ENCODE measurements at places on chromosomes 5 and 9. TPM values are rescaled to one million over a fixed set of nuclear protein-coding genes. Genes with fewer than 3 reads are reported as not detected.
A peak's percentile ranks its signal among the peaks of the same experiment; 100 is the strongest.

- DNase-seq, result no peak
Observed at GRCh38 chr5:147113967-147114366, 120.9 kb upstream of the STK32A start.

DNA sequence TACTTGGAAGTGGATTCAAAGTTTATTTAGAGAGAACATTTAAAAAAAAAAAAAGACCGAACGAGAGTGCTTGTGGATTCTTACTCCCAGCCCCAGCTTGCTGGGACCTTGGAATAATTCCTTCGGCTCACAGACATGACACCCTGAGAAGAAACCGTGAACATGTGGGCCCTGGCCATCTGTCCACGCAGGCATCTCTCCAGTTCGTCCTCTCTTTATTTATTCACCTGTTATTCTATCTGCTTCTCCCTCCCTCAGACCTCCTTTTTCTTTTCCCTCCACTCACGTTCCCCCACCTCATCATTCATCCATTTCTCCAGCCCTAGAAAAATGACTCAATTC, 93.7 kb upstream of the PHYKPL start:
- DNase-seq, result no peak

GRCh38 chr5:108728566-108729241, 19.0 kb upstream of the FER start:
- no peak for DNase-seq

DNA sequence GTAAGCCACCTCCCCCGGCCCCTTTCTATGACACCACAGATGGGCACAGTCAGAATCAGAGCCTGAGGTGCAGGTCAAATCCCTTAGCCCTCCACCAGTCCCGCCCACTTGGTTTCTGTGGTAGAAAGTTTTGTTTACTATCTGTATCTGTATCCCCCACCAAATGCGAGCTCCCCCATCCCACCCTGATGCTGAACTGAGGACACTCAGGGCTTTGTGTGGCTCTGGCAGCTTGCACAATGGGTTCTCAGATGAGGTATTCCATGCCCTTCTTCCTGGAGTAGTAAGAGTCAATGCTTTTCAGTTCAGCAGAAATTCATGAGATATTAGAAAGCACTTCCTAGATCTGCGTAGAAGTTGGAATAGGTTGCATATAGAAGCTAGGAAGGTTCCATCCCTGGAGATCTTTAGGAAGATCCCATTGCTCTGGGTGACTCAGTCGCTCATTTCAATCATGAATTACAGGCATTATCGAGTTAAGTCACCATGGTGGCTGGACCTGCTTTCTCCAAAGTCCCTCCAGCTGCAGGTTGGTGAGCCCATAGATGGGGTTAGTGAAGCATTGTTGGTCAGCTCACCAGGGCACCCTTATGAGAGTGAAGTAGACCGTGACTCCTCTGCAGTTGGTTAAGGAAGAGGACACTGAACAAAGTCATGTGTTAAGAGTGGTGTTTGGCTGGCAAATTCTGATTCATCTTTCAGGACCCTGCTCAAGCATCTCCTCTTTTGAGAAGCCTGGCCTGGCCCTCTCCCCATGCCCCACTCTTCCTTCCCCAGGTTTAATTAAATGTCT, 10.6 kb upstream of the KCNIP1 start:
- DNase-seq, result no peak

GRCh38 chr5:38681029-38681706, 124.7 kb upstream of the LIFR start:
- no peak for DNase-seq

DNA sequence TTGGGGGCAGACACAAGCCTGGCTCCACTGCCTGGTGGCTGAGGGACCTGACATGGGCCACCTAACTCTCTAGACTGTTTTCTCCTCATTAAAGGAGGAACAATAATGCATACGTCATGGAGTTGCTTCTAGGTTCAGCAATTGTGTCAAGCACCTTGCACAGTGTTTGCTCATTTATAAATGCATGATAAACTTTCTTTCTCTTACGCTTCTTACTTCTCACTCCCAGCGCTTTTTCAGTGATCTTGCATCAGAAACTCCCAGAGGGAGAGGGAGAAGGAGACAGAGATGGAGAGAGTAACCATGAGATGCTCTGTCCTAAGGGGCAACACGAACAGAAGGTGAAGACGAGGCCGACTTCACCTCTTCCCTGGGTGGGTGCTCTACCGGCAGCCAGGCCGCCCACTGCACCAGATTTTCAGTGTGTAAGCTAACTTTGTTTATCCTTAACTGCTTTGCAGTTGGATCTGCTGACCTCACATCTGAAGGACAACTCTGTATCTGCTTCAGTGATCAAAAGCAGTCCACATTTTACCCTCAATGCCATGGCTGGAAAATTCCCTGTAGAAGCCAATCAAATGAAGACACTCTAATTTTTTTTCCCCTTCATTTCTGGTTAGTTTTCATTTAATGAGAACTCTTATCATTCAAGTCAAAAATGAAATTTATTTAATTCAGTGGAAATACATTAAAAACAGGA, 35.3 kb downstream of the MED27 start:
- DNase-seq, result no peak

DNA sequence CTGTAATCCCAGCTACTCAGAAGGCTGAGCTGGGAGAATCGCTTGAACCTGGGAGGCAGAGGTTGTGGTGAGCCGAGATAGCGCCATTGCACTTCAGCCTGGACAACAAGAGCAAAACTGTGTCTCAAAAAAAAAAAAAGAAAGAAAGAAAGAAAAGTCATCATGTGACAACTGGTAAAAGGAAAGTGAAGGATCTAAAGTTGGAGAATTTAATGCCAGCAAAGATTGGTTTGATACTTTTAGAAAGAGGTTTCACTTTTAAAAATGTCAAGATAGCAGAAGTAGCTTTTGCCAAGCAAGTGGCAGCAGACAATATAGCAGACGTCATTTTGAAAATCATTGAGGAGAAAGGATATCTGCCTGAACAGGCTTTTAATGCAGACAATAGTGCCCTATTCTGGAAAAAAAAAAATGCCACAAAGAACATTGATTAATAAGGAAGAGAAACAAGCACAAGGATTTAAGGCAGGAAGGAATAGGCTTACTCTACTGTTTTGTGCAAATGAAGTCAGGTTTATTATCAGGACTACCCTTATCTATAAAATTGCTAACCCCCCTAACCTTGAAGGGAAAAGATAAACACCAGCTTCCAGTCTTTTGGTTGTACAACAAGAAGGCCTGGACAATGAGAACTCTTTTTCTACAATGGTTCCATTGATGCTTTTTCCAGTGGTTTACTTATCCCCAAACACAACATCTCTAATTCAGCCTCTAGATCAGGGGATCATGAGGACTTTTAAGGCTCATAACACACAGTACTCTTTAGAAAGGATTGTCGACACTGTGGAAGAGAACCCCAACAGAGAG, 12.0 kb downstream of the PKD2L2 start:
- no peak for DNase-seq

GRCh38 chr5:178058321-178059012, 54.9 kb upstream of the N4BP3 start:
- DNase-seq, result no peak

DNA sequence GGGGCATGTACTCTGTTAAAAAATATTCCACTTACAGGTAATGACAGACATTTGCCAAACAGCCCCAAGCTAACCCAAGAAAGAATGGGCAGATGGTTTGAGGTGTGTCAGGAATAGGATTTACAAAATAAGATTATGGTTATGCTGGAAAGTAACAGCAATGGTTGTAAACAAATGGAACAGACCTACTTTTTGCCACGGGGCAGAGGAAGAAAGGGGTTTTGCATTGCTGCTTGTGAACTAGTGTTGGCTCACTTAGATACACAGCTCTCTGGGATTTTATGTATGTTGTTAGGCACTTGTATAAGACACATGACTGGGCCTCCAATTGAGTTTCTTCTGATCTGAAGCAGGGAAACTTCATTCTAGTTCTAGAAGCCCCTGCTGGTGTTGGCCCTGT, 191.5 kb upstream of the GDNF start:
- DNase-seq, result no peak

DNA sequence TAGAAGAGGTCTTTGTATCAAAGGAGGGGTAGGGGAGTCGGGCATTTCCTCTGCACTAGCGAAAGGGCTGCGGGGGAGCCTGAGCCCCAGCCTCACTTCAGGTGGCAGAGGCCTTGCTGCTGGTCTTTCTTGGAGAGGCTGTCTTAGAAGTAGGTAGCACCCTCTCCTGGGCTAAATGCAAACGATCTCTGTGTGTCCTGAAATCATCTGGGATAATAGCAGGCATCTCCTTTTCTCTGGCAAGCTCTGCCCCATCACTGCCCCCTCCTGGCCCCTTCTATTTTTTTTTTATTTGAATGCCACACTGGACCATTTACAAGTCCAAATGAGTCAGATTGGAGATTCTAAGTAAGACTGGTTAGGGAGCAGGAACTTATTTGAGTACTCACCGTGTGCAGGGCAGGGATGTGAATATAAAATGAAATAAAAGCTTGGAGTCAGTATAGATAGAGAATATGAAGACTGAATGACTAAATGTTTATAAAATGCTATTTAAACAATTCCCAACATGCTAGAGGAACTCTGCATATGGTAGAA, 137.1 kb downstream of the FGF1 start:
- peak; percentile 34 for DNase-seq

- no peak for DNase-seq
Observed at GRCh38 chr5:107519900-107520354, 150.8 kb downstream of the EFNA5 start.

GRCh38 chr9:116365056-116365471, 211.5 kb downstream of the PAPPA start:
- DNase-seq, result no peak

DNA sequence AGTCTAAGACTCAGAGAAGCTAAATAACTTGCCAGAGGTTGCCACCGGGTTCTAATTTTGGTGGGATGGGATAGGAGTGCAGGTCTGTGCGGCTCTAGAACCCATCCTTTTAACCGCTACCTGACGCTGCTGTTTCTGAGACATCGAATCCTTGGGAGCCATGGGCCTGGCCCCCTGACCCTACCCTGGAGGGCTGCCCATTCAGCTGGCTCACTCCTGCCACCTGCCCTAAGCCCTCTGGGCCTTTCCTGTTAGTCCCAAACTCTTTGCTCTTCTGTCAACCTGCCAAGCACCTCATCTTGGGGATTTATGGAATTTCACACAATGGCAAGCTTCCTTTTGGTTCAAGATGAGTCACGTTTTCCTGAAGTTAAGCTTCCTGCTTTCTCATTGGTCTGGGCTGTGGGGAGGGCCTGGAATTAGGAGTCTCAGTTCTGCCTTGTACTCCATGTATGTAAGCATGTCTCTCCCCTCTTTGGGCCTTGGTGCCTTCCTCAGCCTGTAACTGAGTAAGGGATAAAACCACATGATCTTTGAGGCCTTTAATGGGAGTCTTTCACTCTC, 26.6 kb downstream of the ENHO start:
- DNase-seq, result no peak

GRCh38 chr5:17221843-17222636, 4.6 kb downstream of the BASP1 start:
- no peak for DNase-seq

DNA sequence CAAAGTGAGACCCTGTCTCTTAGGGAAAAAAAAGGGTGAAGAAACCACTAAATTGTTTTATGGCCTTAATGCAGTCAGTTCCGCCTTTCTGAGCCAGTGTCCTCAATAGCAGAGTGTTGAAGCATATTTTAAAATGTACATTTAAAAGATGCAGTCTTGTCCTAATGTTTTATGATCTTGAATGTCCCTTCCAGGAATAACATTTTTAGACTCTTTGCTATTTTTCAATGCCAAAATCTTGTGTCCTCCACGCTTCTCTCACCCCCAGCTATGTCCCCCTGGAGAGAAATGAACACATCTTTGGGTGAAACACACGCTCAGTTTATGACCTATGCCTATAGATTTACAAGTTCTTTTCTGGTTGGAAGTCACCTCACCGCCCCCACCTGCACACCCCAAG, 69.8 kb downstream of the CSNK1A1 start:
- no peak for DNase-seq

- DNase-seq, result no peak
Observed at GRCh38 chr5:95153511-95153910, 131.4 kb downstream of the MCTP1 start.

GRCh38 chr5:59040024-59040803, 457.3 kb downstream of the RAB3C start:
- DNase-seq, result no peak

GRCh38 chr5:78547183-78547582, 101.4 kb downstream of the LHFPL2 start:
- DNase-seq, result no peak

- no peak for DNase-seq
Observed at GRCh38 chr9:27369591-27369990, 72.6 kb upstream of the EQTN start.

DNA sequence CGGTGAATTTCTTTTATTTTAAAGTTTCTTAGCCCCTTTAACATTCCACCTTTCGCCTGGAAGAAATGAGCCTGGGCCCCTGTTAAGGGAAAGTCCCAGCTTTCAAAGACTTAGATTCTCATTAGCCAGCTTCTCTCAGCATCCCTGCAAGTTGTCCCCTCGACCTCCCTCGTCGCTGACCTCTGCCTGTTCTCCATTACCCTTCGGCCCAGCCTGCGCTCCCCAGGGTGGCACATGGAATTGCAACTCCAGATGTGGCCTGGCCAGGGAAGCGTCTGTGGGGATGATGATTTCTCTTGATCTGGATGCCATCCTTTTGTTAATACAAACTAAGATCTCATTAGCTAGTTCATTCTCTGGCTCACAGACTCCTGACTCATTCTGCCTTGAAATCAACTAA, 43.4 kb upstream of the FANCC start:
- DNase-seq, result no peak

DNA sequence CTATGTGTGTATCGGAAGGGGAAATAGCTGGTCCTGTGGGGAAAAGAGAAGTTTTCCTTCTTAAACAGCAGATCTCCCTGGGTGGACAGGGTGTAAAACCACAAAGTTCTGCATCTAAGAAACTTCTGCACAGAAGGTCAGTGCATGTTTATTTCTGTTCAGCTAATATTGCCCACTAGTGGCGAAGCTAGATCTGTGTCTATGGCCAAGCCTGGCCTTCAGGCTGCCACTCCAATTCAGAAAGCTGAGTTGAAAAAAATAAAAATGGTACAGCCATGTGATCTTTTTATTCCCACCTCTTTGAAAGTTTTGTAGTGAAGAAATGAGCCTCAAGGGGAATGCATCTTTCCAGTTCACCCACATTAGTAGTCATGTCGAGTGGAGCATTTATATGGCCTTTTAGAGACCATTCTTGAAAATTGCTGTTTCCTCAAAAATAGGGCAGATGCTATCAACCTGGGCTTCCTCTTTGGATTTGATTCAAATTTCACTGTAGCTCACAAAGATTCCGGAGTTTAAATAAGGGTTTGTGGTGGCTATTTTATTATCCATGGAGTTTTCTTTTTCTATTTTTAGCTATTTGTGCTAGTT, 488.0 kb downstream of the PRELID2 start:
- DNase-seq, result no peak

- DNase-seq, result no peak
Observed at GRCh38 chr9:121616123-121616755, 35.2 kb upstream of the DAB2IP start.

The QRFP gene
- total RNA-seq, result not detected

The ALDH7A1 gene
- total RNA-seq, result 67.4 TPM

The EIF4E1B gene
- 7.6 TPM for total RNA-seq

The SNX30 gene
- total RNA-seq, result 41.1 TPM

The SLC6A3 gene
- not detected for total RNA-seq

The SURF6 gene
- total RNA-seq, result 24.7 TPM

The CREB3 gene
- 42.3 TPM for total RNA-seq

The JAKMIP2 gene
- 41.5 TPM for total RNA-seq

The PCDHGA6 gene
- total RNA-seq, result 10.2 TPM

The NME5 gene
- total RNA-seq, result 37.7 TPM

The TERT gene
- total RNA-seq, result not detected
